ENCODE measurements at places on chromosomes 4 and X.

DNA sequence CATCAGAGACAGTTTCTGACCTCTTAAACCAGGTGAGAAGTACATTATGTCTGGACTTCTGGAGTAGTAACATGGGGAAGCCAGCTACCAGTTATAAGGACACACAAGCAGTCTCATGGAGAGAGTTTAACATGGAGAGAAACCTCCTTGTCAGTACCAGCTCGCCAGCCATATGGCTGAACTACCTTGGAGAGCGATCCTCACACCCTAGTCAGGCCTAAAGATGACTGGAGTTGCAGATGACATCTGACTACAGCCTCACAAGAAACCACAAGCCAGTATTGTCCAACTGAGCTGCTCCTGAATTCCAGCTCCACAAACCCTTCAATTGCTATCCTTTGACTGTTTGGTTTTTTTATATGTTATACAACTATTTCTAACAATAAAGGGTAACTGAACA, 49.8 kb downstream of the PDHA2 start:
- no peak for DNase-seq

GRCh38 chrX:10901290-10901633, 209.9 kb upstream of the HCCS start:
- no peak for DNase-seq

DNA sequence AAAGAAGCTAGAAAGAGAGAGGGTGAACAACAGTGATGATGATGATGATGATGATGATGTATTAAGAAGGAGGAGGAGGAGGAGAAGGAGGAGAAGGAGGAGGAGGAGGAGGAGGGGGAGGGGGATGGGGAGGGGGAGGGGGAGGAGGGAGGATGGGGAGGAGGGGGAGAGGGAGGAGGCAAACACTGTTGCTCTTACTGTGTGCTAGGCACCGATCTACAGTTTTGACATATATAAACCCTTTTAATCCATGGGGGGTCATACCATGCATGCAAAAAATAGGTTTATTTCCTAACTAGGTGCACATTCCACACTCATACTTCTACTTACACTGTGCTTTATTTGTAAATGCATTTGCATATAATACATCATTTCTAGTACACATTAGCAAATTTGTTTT, 482.8 kb upstream of the FAM241A start:
- no peak for DNase-seq

DNA sequence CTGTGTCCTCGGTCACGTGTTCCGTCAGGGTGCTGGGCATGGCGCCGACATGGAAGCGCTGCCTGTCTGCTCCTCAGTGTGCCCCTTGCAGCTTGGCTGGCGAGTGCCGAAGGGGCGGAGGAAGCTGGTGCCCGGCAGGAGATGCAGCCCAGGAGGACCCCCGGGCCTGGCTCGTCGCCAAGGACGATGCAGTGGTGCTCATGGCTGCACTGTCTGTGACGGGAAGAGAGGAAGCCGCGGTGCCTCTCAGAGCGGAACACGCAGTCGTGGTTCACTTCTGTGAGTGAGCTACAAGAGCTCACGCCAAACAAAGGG, 38.1 kb downstream of the FGFRL1 start:
- DNase-seq = no peak

- DNase-seq = no peak
Observed at GRCh38 chr4:114807357-114807756, 208.8 kb downstream of the UGT8 start.

DNA sequence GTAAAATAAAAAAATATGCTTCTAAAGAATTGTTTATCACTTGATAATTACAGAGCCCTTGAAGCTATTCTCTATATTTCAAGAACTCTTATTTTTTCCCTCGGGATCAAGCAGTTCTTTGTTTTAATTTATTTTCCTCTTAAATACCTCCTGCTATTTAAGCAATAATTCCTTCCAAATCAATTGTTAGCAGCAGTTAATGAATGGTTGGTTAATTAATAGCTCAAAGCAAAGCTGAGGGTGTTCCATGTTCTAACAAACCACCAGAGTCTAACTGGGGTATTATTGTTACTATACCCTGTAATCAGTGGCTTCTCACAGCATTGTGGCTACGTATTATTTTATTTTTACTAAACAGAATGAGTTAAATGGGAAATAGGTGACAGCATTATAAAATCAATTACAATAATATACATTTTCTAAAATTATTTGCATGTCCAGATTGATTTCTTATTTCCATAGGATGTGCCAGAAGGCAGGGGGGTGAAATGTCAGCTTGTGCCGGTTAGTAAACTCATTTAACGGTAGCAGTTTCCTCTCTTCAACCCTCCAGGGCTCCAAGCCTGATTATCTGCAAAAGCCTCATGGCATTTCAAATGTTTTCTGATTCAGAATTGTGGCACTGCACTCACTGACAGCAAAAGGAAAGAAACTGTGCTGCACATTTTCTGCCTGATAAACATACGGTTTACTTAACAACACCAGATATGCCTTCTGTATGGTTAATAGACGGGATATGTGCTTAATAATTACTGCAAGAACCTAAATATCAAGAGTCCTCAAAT, 286.9 kb upstream of the EMCN start:
- DNase-seq = no peak

DNA sequence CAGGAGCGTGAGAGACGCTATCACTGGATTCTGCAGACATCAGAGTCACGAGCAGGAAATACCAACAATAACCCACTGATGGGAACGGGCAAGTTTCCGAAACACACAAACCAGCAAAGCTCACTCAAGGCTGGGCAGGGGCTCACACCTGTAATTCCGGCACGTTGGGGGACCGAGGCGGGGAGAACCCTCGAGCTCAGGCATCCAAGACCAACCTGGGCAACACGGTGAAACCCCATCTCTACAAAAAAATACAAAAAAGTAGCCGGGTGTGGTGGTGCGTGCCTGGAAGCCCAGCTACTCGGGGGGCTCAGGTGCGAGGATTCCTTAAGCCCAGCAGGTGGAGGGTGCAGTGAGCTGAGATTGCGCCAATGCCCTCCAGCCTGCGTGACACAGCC, 17.2 kb upstream of the GTPBP6 start:
- no peak for DNase-seq

DNA sequence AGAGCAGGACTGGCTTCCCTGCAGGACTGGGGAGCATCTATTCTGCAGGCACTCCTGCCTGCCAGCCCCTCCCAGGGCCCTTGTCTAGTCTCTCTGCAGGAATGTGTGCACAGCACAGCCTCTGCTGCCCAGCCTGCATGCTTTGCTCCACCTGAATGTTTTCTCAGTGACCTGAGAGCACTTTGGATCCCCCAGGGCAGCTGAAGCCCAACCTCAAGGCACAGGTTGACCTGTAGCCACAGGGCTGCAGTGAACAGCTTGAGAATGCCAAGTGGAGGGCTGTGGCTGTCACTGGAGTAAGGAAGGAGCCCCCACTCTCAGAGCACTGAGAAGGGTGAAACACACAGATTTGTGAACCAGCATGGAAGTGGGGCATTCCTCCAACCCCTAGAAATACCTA, 760.2 kb downstream of the STIM2 start:
- DNase-seq = no peak

GRCh38 chr4:158816955-158817354, 48.1 kb downstream of the FNIP2 start:
- no peak for DNase-seq

DNA sequence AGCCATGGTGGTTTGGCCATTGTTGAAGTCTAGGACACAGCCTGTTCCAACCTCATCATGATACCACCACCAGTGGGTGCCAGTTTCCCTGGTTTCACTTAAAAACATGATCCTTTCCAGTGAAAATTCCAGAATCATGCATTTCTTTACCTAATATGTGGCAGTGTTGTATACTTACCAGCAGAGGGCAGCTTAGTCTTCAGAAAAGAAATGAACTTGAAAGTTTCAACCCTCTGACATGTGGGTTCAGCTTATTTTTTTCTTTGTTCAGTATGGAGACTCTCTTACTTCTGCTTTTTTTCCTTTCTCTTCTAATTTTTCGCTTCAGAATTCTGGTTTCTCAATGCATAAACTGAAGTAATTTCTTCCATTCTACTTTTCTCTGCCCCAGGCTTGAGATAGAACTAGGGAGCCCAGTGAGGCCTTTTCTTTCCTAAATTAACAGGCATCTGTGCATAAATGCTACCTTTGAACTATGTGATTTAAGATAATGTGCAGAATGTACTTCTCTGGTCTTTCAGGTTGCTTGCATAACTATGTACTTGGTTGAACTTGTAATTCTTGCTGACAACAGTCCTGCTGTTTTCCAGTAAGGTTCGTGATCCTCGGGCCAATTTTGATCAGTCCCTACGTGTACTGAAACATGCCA, 10.7 kb downstream of the LIAS start:
- DNase-seq = peak; percentile 55

DNA sequence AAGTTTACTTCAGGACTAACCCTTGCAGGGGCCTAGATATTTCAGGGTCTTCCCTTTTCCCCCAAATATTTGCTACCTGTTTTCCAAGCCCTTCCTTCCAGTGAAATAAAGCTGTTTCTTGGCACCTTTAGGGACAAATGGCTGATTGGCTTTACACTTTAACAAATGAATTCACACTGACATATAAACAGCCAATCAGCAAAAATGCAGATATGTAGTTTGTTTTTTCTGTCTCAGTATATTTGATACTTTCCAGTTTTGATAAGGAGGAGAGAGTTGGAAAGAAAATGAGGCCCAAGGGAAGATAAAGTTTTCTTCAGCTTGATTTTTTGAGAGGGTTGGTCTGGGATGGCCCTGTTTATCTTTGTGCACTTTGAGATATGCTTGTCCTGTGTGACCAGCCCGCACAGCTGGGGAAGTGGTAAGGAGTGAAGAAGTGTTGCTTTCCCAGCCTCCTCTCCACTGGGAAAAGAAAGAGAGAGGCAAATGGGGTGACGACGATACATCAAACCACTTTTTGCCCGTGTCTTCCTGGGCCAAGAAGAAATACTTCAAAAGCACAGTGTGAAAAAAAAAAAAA, 67.5 kb downstream of the MGST2 start:
- no peak for DNase-seq

DNA sequence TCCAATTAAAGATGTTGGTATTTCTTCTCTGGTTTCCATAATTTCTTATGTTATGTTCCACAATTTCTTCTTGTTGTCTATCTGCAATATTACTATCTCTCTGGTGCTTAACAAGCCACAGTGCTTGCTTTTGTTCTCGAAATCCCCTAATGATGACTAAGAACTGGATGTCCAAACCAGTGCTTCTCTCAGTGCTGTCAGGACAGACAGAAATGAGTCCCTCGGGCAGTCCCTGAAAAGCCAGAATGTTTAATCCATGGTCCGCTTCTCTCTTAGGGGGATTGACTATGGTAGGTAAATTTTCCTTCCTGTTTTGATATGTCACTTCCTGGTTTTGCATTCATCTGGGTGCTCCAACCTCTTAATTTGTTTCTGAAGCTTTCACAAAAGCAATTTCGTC, 321.6 kb upstream of the PCDH10 start:
- no peak for DNase-seq

DNA sequence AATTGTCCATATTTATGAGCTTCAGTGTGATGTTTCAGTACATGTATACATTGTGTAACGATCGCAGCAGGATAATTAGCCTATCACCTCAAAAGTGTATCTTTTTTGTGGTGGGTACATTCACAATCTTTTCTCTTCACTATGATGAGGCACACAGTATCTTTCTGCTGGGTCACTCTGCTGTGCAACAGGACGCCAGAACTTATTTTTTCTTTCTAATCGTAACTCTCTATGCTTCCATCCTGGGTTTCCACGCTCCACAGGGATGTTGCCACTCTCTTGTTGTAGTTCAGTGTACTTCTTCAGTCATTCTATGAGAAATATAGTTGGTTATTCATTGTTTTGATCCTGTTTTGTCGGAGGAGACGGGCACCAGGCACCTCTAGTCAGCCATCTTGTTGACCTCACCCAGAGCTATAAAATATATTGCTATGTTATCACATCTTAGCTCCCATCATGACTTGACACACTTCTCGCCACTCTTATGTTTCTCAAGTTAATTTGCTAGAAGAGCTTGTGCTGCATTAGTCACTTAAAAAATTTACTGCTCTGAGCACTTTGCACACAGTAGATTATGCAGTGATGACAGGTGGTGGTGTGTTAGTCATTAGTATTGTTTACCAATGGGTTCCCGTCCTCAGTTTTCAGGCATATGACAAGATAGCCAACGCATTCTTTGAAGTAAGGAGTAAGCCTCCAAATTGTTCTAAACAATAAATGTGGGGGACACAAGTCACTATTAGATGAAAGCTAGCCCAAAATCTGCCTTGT, 1002.7 kb upstream of the PCDH7 start:
- no peak for DNase-seq

GRCh38 chrX:130669233-130669632, 233.8 kb downstream of the ENOX2 start:
- no peak for DNase-seq

- DNase-seq = no peak
Observed at GRCh38 chr4:146165840-146166239, 9.7 kb upstream of the LSM6 start.

DNA sequence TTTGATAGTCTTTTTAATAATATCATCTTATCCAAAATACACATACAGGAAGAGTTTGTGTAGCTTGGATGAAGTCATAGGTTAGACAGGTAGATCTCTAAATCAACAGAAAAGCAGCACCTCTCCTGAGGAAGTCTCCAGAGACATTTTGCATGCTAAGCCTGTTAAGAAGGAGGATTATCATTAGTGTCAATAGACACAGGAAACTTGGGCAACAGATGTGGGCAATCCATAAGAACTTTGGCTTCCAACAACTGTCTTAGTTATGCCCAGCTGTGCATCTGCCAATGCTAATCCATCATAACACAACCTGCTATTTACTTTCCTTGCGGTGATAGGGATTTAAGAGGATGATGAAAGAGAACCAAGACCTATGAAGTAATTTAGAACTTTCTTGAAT, 1052.6 kb downstream of the RPA4 start:
- no peak for DNase-seq

DNA sequence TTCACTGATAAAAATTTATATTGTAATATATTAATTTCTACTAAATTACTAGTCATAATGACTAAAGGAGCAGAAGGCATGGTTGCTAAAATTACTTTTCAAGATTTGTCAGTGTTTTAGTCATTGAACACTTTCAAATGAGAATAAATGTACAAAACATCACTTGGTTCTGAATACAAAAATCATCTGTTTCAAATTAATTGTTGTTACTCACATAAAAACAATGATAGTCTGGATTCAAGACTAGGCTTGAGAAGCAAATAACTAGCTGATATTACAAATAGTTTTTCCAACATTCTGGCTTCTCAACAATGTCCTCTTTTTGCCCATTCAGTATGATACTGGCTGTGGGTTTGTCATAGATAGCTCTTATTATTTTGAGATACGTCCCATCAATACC, 112.5 kb downstream of the ANAPC10 start:
- DNase-seq = no peak

Measured in NCI-H748 treated with DMSO at 0.1 percent for 48 hours (cell line).